ENCODE measurements at places on chromosomes 5 and 9. TPM values are rescaled to one million over a fixed set of nuclear protein-coding genes. Genes with fewer than 3 reads are reported as not detected.

DNA sequence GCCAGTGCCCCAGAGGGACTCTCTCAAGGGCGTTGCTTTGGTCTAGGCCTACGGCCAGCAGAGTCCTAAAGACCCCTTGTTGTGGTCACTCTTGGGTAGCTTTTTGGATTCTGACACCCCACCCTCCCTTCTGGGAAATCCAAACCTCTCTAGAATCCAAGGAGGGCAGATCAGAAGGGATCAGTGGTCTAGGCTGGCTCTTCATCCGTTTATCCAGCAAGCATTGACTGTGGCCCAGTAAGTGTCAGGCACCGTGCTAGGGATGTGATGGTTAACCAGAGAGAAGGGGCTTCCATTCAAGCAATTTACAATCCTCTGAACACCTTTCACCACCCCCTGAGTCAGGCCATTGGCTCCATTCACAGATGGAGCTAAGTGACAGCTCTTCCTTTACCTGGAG, 181.1 kb downstream of the PTTG1 start:
- no peak for DNase-seq

GRCh38 chr9:107644733-107645463, 155.3 kb upstream of the KLF4 start:
- DNase-seq = no peak

- DNase-seq = no peak
Observed at GRCh38 chr9:71393005-71393404, 271.6 kb upstream of the TRPM3 start.

GRCh38 chr9:71571186-71571585, 197.1 kb downstream of the CEMIP2 start:
- no peak for DNase-seq

DNA sequence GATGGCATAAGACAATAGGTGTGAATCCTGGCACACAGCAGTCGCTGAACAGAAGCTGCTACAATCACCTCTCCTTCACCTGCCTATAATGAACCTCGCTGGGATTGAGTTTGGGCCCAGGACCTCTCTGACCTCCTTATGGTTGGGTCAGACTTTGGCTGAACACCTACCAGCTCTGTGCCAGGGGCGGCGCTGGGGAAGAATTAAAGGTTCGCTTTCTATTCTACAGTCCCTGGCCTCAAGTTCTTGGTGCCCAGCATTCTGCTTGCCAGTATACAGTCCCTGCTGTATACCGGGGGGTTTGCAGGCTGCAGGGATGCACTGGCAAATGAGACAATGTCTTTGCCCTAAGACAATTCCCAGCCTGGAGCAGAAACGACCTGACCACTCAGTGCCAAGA, 895 bp upstream of the STRBP start:
- DNase-seq = no peak

GRCh38 chr5:176985516-176985915, 21.1 kb downstream of the UIMC1 start:
- DNase-seq = no peak

DNA sequence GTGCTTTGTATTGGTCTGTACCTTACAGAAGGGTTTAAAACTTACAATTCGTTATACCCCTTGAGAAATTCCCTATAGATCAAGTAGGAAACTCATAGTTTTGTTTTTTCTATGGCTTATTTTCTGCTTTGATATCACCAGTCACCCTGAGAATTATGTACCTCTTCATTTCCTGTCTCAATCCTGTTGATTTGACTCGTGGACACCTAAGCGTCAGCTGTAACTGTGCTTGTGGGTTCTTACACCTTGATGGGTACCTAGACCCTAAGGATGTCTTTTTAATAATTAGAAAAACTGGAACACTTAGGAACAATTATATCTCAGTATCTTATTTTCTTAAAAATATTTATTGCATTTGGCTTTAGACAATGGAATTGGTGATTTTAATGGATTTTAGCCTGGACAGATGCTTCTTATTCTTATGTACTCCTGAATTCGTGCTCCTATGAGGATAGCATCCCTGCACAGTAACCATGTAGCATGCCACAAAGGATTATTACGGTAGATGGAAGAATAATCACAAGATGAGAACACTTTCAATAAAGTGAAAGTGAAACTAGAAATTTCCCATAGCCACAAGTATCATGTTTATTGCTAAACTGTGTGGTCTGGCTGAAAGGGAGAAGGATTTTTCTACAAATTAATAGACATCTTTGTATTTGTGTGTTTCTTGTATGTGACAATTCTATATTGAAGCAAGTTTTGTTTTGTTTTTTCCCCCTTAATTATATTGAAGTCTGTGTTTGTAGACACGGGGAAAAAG, 1920.3 kb upstream of the WWC1 start:
- no peak for DNase-seq

DNA sequence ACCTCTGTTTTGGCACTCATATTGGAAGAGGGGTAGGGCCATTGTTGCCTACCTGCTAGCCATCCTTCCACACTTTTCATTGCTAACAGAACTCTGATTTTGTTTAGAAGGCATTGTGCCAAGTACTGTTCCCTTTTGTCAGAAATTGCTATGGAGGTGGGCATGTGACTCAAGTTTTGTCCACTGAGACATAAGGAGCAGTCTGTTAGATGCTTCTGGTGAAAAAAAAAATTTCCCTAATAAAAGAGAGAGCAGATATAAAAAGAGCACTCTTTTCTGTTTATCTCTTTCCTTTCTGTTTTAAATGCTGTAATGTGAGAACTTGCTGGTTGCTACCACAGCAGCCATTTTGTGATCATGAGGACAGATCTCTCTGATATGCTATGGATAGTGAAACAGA, 21.9 kb upstream of the THG1L start:
- DNase-seq = no peak

DNA sequence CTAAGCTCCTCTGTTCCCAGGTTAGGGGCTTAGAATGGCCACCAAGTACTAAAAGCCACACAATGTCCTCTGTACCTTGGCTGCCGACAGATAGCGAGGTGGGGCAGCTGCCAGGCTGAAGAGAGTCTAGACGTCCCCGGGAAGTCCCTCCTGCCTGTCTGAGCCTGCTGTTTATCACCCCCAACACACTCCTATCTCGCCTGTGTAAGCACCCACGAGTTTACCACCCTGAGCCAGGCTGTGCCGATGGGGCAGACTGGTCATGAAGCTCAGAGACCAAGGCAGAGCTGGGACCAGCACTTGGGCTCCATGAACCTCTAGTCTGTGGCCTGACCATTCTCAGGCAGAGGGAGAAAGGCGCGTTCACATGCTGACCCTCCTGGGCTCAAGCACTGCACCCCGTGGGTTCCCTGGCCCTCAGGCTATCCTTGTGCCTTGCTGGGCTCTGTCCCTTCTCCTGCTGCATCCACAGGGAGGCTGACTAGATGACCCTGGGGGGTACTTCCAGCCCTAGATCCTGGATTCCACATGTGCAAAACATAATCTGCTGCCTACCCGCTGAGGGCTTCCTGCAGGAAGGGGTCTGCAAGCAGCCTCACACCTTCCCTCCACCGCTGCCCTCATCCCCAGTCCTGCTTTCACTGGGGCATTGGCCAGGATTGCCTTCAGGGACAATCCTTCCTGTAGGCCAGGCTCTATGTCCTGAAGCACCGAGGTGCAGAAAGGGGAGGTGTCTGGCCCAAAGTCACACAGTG, 18.6 kb upstream of the SLC25A51 start:
- DNase-seq = no peak

GRCh38 chr9:38437193-38437823, 13.1 kb upstream of the IGFBPL1 start:
- no peak for DNase-seq

- DNase-seq = no peak
Observed at GRCh38 chr9:6467006-6467625, 54.1 kb downstream of the UHRF2 start.

PSD2 gene
- total RNA-seq = 15.9 TPM

CD274 gene
- under 0.01 TPM for total RNA-seq

AGXT2 gene
- total RNA-seq = not detected

PCDHGA12 gene
- 3.7 TPM for total RNA-seq

PCDHB5 gene
- 7.3 TPM for total RNA-seq

CCDC171 gene
- 28.9 TPM for total RNA-seq

SPRY4 gene
- total RNA-seq = 4.5 TPM

ANXA2R gene
- total RNA-seq = 0.41 TPM

PRDM9 gene
- total RNA-seq = not detected

GHR gene
- total RNA-seq = 1.6 TPM

BSPRY gene
- under 0.01 TPM for total RNA-seq

Measured in frontal cortex (tissue), 4 donors.